ENCODE measurements at places on chromosomes 12 and 14. TPM values are rescaled to one million over a fixed set of nuclear protein-coding genes. Genes with fewer than 3 reads are reported as not detected.
A peak's percentile ranks its signal among the peaks of the same experiment; 100 is the strongest.

GRCh38 chr12:131383291-131383690, 327.6 kb upstream of the SFSWAP start:
- no peak overlapping the region for H3K27ac ChIP-seq
- H3K36me3 ChIP-seq: no peaks in the 10 kb centered on the region

DNA sequence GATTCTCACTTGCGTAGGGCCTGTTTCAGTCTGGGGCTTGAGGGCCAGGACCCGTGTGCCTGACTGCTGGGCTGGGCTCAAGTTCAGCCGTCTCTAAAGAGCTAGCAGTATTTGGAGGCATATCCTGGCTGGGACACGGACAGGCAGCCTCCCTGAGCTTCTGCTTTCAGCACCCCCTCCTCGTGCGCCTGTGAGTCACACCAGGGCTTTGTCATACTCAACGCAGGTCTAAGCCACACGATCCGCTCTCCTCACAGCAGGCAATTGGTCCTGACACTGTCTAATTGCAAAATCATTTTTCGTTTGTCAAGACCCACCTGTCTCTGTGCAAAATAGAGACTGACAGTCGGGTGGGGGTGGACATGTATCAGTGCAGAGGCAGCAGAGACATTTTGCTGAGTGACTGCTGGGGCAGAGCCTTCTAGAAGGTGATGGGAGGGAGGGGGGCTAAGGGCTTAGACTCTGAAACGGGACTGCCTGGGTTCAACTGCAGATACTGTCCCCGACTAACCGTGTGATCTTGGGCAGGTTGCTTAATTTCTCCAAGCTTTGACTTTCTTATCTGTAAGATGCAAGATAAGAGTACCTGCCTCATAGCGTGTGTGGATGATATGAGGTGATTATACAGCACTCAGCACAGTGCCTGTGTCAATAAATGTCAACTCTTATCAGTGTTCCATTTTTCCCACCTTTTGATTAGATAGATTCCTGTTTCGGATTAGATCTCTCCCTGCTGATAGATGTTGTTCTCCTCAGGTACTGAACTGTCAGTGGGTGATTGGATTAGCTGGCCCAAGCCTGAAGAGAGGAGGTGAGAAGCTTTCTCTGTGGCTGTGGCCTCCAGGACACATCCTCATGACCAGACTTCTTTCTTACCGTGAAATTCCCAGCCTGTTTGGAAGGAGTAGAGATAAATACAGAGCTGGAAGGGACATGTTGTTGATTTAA, 53.1 kb downstream of the KCNA1 start:
- DNase-seq: no peak
- peaks cover 19% of the 10 kb centered on the region for H3K27me3 ChIP-seq
- no peak overlapping the region for H3K27ac ChIP-seq

- no peak for DNase-seq
- no peaks in the 10 kb centered on the region for H3K4me1 ChIP-seq
- no peaks in the 10 kb centered on the region for H3K36me3 ChIP-seq
- H3K27me3 ChIP-seq: peaks cover 18% of the 10 kb centered on the region
- no peak overlapping the region for H3K4me3 ChIP-seq
- H3K27ac ChIP-seq: no peak overlapping the region
These were observed 37.8 kb downstream of the SLC24A4 start for GRCh38 chr14:92360651-92361370.

DNA sequence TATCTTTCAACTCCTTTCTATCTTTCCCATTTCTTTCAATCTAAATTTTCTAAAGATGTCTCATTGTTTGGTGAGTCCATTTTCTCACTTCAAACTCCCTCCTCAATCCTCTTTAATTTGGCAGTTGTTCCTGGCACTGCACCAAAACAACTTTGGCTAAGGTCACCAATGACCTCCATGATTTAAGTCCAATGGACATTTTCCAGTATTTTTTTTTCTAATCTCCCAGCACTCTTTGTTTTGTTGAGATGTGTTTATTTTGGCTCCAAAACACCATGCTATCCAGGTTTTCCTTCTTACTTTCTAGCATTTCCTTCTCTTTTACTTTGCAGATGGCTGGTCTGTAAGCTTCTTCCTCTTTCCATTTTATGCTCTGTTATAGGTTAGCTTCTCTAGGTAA, 42.5 kb upstream of the OTOGL start:
- no peaks in the 10 kb centered on the region for H3K27me3 ChIP-seq
- no peak for DNase-seq
- H3K4me1 ChIP-seq: no peaks in the 10 kb centered on the region
- H3K36me3 ChIP-seq: no peaks in the 10 kb centered on the region
- no peak overlapping the region for H3K4me3 ChIP-seq

DNA sequence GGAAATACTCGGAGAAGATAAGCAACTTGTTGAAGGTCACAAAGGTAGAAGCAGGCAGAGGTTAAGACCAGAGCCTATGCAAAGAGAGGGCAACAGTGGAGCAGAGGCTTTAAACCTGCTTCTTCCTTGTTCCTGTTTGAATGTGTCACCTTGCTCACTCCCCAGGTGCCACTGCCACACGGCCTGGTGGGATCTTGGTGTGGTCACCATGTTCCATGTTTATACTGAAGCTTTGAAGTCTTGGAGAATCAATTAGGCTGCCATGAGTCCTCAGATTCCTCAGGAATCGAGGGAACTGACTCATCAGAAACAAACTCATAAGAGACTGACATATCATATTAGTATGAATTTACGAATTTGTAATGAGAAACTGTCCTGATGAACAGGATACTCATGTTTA, 46.8 kb downstream of the IQSEC3 start:
- no peak overlapping the region for H3K27ac ChIP-seq
- H3K27me3 ChIP-seq: peaks cover 10% of the 10 kb centered on the region
- no peaks in the 10 kb centered on the region for H3K4me1 ChIP-seq
- H3K4me3 ChIP-seq: no peak overlapping the region
- no peak for DNase-seq

DNA sequence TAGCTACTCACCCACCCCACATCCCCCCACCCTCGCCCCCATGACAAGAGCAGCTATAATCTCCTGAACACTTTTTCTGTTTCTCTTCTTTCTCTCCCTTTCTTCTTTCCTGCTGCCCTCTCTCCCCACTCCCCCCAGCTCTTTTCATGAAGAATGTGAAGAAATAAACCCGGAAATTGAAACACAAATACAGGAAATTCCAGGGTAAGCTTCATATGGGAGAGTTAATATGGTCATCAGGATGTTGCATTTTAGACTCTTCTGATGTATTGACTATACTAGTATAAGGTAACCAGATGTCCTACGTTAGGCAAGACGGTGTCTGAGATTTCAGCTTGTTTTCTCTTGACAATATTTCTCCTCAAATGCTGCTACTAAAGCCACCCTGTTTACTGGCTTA, 41.6 kb upstream of the LRIG3 start:
- H3K27me3 ChIP-seq: no peaks in the 10 kb centered on the region
- no peaks in the 10 kb centered on the region for H3K36me3 ChIP-seq
- H3K4me3 ChIP-seq: no peak overlapping the region
- DNase-seq: no peak
- H3K27ac ChIP-seq: no peak overlapping the region

DNA sequence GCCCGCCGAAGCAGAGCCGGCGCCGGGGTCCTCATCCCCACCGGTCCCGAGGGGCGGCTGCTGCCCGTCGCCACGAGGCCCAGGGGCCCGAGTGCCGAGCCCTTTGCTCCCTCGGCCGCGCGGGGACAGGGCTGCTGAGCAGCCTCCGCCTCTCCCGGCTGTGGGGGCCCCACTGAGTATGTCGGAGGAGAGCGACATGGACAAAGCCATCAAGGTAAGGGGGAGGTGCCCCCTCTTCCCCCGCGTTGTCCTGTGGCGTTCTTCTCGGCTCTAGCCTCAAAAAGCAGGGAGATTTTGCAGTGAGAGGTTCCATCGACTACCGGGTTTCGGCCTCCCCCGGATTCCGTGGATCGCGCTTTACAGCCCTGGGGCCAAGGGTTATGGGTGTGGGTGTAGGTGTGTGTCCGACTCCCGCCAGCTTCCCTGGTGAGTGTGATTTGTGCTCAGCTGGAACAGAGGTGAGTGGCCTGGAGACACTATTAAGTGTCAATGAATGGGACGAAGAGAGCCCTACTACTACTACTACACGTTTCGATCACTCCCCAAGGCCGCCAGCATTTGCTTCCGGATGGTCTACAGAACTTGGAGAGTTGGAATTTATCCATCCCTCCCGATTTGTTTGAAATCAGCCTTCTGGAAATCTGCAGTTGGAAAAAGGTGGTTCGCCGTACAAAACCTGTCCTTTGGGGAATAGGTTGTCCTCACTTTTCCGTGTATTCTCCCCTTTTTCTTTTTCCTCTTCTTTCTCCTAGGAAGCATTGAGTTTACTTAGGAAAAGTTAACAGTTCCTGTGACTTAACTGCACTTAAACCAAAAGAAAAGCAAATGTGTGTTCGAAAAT, 748 bp downstream of the MAPKAPK5 start:
- H3K4me3 ChIP-seq: peak overlapping the region; percentile 98
- peak; percentile 44 for DNase-seq
- H3K36me3 ChIP-seq: peaks cover 32% of the 10 kb centered on the region
- H3K4me1 ChIP-seq: peaks cover 60% of the 10 kb centered on the region

NPAS3 gene
- total RNA-seq: not detected

COX8C gene
- not detected for total RNA-seq

KRT77 gene
- total RNA-seq: not detected

Measured in activated CD4-positive, alpha-beta memory T cell treated with anti-CD3 and anti-CD28 coated beads for 36 hours (primary cell).